Aorta (tissue), 5 donors: ENCODE measurements at places on chromosomes 7 and 10.

GRCh38 chr10:18437486-18437885 is 213.9 kb downstream of the NSUN6 start:
- no peak for DNase-seq

GRCh38 chr7:39923091-39923490 is 27.0 kb upstream of the CDK13 start:
- DNase-seq = no peak

GRCh38 chr7:134770676-134771075 is 8.8 kb upstream of the CALD1 start:
- DNase-seq = no peak

DNA sequence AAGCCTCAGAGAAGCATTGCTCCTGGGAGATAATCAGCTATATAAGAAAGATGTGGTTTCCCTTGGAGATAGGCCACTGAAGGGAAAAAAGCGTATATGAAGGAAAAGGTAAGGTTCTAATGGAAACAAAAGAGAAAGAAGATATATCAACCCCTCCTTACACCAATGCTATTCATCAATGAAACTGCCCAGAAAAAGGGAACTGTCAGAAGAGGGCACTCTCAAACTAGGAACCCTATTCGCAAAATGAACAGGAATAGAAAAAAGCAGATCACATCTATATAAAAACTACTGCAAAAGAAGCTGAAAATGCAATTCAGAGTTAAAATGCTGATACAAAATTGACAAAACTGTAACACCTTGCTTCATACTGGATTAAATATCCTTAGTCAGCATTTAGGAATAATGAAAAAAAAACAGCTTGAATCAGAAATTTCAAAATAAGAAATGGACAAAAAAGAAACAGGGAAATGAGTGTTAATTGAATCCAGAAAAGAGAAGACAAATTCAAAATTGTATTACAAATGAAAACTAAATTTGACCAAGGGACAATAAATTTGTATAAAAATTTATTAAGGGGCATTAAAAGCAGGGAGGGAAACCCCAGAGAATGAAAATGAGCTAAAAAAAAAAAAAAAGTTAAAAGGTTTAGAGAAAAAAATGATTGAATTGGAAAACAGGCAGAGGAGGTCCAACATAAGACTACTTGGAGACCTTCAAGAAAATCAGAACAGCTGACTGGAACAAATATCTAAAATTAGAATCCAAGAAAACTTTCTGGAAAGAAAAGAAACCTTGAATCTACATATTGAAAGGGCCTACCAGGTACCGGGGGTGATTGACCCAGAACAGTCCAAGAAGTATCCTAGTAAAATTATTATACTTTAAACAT is 17.9 kb downstream of the NHLRC2 start:
- no peak for DNase-seq

DNA sequence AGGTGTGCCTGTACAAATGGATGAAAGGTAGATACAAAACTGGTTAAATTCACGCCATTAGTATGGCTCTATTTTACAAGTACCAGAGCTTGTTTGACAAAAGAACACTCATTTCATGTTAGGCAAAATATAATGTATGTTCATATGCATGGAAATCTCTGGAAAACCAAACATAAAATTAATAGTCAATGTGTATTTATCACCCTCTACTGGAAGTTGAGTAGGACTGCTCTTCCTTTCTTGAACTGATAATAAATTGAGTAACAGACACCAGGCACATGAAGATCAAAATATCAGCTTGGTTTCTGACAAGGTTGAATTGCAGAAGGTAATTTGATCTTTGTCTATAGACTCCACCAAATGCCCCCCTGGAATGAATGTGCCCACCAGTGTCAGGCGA is 19.8 kb upstream of the AKR1B1 start:
- no peak for DNase-seq

DNA sequence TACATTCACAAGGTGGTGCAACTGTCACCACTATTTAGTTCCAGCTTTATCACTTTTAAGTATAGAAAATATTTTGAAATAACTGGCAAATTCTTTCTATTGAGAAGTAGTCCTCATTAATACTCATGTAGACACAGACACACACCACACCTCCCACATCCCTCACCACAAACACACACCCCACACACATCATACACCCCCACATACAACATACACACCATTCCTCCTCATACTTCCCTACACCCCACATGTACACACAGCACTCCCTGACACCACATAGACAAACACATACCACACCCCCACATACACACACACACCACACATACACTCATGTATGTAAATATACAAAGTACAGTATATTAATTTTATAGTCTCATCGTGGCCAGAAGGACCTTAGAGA is 178.8 kb downstream of the LRMDA start:
- no peak for DNase-seq

DNA sequence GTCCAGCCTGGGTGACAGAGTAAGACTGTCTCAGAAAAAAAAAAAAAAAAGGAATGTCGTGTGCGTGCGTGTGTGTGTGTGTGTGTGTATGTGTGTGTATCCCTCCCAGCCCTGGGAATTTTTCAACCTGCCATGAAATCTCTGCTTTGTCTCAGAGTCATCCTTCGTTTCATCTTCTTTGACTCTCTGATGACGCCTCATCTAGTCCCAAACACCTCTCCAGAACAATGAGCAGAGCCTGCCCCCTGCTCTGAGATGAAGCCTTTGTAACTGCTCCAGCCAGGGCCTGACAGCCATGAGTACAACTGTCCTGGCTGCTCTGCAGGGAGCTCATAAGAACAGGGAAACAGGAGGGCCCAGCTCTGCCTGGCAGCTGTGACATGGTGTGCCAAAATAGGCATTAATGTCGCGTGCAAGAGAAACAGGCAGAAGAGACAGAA is 149.5 kb downstream of the FAM107B start:
- DNase-seq = no peak

DNA sequence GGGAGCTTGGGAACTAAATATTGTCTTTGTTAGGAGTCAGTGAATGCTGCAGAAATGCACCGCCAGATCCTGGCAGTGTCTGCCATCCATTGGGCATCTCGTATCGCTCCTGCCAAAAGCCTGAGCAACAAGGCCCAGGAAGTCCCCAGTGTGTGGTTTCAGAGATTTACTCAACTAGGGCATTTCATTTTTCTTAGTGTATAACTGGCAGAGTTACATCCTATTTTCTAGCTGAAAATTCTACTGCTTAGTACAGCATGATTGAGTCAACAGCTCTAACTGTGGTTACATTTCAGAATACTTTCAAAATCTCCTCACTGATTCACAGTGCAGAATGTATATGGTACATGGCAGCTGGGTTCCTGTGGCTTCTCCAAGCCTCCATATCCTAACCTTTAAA is 95.8 kb upstream of the CREB5 start:
- no peak for DNase-seq

DNA sequence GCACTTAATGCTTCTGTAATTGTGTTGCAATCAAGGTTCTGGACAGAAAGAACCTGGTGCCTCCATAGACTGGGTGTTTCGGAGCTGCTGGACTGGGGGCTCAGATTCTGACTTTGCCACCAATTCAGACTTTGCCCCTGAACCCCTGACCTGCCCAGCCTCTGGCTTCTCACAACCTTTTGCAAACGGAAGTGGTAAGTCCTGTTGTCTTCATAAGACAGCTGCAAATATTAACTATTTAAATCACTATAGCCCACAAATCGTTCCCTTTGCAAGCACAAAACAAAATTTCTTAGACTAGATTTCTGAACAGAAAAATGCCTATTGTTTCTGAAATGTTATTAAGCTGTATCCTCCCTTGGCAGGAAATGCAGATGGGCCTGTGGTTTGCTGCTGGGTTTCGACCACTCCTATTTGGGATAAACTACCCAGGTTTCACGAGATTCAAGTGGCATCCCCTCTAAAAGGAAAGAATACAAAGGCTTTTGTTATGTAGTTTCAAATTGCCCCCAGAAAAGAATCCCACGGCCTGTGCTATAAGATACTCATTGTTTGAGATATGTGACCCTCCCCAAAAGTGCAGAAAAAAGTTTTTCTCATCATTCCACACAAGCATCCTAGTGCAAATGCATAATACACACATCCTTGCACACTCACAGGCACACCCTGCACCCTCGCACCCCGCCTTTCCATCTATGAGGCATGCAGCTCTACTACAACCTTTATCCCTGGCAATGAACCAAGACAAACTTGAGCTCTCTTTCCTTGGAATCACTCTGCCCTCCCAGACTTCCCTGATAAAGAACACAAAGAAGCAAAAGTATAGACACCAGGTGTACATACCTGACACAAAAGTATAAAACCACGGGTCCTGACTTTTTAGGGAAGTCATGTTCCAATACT is 209.1 kb downstream of the PRPF18 start:
- no peak for DNase-seq

DNA sequence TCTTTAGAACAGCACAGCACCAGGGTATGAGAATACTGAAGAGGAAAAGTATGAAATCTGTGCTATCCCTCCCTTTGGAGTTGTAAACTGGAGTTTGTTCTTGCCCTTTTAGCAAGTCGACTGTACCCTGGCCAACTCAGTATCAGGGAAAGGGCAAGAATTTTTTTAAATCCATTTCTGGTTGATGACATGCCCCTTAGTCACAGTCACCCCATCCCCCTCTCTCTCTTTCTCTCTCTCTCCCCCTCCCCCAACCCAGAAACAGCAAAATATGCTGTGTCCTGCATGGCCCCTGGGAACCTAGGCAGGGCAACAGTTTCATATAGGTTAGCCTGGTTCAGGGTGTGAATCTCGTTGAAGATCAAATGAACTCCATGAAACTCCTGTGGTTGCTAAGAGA is 177.7 kb upstream of the ADO start:
- no peak for DNase-seq

DNA sequence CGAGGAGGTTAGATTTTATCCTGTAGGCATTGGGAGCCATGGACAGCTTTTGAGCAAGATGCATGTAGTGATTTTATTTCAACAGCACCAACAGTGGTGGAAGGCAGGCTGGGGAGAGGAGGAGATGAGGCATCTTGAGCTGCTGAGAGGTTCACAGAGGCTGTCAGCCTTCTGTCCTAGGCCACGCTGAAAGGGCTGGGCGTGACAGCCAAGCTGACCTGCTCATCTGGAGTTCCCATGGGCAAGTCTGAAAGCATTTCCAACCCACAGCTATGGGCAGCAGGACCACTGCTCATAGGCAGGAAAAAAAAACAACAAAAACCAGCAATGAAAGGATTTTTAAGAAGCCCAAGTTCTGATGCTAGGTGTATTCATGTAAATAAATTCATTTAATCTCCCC is 7.7 kb downstream of the NEURL1 start:
- no peak for DNase-seq

- no peak for DNase-seq
These were observed 118.5 kb downstream of the PAXIP1 start for GRCh38 chr7:154884348-154884920.

DNA sequence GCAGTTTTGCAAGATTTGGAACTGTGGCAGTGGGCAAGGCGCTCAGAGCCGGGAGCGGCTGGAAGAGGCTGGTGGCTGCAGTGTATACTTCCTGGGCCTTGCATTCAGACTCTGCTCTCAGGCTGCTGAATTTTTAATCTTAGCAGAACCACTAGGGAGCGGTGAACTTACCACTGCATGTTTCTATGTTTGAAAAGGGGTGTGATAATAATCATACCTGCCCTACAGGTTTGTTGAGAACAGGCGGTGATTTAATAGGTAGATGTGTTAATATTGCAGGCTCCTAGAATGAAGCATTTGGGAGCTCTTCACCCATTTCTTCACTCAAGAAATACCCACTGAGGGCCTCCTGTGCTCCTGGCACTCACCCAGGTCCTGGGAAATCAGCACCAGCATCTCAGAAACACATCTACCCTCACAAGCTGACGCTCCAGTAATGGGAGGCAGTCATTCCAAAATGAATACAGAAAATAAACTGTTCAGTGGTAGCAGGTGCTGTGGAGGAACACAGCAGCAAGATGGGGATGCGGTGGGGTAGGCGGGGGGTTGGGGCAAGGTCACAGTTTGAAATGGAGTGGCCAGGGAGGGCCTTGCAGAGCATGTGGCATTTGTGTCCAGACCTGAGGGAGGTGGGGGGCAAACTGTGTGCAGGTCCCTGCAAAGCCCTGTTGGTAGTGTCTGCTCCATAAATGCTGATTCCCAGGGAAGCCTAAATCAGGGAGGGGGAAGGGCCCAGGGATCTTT is 41.0 kb downstream of the VWA2 start:
- DNase-seq = no peak

DNA sequence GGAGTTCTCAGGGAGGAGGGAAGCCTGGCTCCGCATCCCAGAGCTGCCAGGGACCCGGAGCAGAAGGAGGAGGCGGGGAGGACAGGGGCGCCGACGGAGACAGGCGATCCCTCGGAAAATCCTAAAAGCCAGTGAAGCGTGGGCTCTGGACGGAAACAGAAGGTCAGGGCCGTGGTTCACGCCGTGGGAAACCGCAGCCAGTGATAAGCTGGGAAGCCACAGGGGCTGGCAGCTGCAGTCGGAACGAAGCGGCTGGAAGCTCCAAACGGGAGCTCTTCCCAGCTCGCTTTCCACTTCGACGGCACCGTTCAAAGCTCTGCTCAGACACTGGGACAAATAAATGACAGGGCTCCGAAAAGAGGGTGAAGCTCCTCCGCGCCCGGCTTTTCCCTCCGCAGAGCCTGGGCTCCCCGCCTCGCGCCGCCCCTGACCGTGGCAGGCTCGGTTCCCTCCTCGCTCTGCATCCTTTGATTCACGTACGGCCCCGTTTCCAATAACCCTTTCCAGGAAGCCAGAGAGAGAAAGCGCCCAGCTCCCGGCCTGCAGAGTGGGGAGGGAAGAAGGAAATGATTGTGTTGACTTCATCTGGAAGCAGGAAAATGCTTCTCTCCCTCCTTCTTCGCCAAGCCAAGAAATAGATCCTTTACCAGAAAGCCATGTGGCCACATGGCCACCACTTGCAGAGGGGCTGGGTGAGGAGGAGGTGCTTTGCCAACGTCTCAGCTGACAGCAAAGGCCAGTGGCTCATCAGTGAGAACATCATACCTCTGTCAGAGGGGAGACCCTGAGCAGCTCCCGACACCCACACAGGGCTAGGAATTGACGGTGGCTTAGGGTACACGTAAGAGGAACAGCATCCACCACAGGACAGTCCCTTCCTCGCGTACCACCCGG is 57.4 kb downstream of the ADRB1 start:
- DNase-seq = peak; percentile 55

- DNase-seq = peak; percentile 93
These were observed 734 bp downstream of the CHST3 start for GRCh38 chr10:71964743-71965515.

GRCh38 chr7:144818511-144818910 is 17.3 kb downstream of the TPK1 start:
- no peak for DNase-seq

DNA sequence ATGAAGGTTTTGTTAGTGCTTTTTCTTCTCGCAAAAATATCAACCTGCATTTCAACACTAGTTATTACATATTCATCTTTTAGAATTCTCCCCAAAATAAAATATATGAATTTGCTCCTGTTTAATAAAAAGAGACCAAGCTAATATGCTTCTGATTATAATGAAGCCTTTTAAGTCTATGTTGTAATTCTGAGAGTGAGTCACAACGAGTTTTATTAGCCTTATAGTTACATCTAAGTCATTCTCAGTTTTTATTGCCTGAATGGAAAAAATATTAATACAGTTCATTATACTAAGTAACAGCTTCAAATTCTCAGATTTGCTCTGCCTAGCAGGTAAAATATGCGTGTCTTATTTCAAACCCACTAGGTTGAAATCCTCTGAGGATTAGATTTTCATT is 152.4 kb upstream of the CELF2 start:
- DNase-seq = no peak
